NCI-H1092 (cell line): ENCODE measurements at places on chromosomes 16 and 17.

DNA sequence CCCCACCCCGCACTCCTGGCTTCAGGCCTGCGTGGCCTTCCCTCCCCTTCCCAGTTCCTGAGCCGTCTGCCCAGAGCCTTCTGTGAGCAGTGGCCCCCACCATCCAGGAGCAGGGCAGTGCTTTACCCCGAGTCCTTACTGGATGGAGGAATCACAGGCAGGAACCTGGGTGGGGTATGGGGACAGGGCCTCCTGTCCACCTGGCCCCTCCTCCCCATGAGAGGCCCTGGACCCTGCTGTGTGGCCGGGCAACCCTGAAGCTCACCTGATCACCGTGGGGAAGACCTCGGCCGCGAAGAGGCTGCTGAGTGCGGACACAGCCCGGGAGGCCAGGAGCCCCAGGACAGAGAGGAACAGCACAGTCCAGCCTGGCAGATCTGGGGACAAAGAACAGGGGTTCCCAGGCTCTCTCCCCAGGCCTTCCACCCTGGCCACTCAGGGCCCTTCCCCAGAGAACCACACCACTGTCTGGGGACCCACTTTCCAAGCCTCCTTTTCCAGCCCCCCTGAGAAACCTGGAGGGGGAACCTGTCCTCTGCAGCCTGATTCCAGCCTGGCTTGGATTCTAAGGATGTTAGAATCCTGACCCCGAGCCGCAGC, 3.2 kb downstream of the SLC22A31 start:
- DNase-seq, result no peak

DNA sequence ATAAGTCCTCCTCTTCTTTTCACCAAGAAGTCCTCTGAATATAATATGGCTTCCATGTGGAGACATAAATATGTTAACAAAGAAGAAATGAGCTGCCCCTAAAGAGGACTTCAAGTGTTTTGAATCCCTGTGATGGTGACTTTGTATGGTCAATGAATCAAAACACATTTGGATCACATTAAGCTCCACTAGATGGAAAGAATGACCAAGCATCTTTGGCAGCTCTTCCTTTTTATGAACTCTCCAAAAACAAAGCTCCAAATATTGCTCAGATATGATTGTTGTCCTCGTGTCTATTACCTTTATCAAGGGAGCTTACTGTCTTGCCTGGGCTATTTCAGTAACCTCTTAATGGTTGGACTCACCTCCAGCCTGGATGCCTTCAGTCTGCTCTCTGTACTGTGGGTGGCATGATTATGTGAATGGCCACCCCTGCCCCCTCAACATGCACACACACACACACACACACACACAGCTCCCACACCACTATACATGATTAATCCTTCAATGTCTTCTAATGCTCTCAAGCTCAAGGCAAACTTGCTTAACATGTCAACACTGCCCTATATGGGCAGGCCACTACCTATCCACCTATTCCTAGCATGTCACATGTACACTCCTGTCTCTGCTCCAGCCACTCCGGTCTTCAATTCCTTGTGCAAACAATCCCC, 346.6 kb upstream of the SALL1 start:
- no peak for DNase-seq

GRCh38 chr17:34306466-34306865, 12.8 kb upstream of the CCL8 start:
- no peak for DNase-seq

DNA sequence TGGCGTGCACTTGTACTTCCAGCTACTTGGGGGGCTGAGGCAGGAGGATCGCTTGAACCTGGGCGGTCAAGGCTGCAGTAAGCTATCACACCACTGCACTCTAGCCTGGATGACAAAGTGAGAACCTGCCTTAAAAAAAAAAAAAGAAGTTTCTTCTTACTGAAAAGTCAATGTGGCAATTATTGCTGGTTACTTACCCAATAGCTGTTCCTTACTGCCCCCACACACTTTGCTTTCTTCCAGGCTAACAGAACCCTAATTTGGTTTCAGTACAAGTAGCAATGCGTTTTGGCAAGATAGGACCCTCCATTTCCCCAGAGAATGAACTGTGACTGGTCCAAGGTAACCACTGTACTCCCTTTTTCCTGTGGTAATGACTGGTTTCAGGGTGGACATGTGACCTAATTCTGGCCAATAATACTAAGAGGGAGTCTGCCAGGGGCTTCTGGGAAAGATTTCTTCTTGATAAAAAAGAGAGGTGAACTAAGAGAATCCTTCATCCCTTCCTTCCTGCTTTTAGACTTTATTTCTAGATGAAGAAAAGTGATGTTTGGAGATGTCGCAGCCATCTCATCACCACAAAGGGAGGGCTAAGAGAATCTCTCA, 58.8 kb upstream of the MSI2 start:
- DNase-seq, result no peak

DNA sequence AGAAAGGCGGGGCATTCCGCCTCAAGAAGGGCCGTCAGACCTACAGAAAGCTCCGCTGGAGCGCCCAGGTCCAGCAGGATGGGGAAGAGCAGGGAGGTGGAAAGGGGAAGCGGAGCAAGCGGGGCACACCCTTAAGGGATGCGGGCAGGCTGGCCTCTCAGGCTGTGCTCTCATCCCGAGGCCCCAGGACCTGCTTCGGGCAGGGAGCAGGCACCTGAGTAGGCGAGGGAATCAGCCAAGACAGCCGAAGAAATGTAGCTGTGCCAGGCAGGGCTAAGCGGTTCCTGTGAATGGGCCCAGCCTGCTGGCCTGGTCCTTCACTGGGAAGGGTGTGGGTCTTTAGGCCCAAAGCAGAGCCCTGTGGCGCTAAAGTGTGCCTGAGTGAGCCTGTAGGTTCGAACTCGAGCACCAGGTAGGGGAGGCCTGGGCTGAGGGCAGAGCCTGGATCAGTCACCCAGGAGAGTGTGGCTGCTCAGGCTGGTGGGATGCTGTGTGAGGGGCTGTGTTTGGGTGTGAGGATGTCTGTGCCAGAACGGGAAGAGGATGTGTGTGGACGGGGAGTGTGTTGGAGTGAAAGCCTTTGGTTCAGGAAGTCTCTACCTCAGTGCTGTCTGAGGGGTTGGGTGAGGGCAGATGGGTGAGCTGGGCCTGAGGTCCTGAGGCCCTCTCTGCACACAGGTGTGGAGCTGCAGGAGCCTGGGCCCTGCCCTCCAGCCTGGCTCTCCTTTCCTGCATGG, 3.3 kb downstream of the TBX4 start:
- no peak for DNase-seq

DNA sequence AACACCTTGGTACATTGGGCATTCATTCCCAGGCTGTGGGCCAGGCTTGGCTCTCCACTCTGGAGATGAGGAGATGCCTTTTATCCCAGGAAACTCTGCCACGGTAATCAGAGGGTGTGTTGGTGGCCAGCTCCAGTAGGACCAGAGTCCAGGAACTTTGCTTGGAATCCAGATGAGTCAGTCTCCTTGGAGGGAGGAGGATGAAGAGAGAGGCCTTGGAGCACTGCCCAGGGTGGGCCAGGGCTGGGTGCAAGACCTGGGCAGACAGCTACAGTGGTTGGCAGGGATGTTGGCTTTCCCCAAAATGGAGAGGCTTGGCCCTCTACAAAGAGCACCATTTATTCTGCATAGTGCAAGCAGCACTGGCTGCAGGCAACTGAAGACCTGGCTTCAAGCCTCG, 209.0 kb downstream of the RGS9 start:
- DNase-seq, result no peak

DNA sequence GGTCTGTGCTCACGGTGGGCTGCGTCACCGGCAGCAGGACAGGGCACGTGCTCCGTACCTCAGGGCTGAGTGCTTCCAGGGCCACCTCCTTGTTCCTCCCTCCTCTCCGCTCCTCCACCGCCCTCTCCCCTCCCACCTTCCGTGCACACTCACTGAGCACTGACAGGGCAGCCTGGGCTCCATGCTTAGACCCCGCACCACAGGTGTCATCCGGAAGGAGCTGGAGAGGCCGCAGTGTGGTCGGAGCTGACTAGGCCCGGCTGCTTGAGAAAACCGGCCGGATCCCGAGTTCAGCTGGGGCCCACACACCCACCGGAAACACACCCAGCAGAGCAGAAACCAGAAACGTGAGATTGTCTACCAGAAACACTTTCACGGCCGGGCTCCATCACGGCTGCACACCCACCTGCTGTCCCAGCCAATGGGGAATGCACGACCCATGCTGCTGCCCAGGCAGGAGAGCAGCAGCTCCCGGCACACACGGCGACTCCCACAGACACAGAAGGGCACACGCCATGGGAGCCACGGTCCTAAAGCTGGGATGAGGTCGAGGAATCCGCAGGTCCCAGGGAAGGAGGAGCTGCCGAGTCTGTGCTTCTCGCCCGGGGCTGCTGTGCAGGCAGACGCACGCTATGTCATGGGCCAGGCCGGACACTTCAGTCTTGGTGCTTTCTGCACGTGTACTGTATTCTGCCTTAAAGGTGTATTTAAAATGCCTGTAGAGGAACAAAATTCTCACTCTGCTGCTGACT, 55.0 kb upstream of the ZNF469 start:
- DNase-seq, result no peak

DNA sequence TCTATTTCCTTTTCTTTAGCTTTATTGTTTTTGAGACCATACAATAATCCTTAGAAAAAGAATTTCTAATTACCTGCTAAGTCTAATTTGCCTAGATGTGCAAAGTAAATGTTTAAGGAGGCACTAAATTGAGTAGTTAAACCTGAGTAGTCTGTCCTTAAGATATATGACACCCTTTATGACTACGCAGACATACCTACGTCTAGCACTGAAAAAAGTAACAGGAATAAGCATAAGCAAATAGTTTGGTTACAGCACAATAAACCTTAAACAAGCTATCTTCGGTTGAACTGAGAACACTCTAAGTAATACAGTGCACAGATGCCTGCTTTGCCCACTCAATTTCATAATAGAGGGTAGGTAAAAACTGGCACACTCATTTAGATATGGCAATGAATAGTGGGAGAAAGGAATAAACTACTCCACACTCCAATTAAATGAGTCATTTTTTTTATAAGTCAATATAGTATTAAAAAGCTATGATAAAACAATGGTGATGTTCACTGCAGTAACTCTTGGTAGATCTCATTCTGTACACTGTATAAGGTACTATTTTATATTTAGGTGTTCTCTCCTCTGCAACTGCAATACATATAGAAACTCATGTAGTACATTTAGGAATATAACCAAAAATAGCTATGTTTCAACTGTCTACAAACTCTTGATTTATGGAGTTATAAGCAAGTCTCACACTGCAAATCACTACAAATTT, 19.7 kb upstream of the INTS2 start:
- DNase-seq, result no peak

DNA sequence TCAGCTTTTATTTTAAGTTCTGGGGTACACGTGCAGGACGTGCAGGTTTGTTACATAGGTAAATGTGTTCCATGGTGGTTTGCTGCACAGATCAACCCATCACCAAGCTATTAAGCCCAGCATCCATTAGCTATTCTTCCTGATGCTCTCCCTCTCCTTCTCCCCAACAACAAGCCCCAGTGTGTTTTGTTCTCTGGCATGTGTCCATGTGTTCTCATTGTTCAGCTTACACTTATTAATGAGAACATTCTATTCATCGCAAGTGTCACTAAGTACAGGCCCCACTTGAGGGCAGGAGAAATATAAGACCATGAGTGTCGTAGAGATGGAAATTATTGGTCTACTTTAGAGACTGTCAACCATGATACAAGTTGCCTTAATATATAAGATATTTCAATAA, 615.1 kb downstream of the CDH8 start:
- DNase-seq, result no peak
